Activated CD8-positive, alpha-beta memory T cell treated with anti-CD3 and anti-CD28 coated beads for 1 hour (primary cell): ENCODE measurements at places on chromosomes 2 and 18.

DNA sequence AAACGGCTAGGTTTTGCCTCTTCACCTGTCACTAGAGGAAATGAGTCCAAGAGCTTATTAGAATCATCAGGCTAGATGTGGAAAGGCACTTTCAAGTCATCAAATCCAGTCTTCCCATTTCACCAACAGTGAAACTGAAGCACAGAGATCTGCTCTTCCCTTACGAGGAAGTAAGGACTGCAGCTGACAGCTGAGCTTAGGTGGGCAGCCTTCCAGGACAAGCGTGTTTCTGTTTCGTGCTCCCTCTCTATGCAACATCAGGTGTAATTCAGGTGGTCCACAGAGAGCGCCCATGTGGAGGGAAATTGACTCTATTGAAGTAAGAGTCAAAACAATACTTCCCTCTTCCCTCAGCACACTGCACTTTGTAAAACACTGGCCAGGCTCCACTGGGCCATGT is 5.5 kb downstream of the CYRIA start:
- DNase-seq: no peak

DNA sequence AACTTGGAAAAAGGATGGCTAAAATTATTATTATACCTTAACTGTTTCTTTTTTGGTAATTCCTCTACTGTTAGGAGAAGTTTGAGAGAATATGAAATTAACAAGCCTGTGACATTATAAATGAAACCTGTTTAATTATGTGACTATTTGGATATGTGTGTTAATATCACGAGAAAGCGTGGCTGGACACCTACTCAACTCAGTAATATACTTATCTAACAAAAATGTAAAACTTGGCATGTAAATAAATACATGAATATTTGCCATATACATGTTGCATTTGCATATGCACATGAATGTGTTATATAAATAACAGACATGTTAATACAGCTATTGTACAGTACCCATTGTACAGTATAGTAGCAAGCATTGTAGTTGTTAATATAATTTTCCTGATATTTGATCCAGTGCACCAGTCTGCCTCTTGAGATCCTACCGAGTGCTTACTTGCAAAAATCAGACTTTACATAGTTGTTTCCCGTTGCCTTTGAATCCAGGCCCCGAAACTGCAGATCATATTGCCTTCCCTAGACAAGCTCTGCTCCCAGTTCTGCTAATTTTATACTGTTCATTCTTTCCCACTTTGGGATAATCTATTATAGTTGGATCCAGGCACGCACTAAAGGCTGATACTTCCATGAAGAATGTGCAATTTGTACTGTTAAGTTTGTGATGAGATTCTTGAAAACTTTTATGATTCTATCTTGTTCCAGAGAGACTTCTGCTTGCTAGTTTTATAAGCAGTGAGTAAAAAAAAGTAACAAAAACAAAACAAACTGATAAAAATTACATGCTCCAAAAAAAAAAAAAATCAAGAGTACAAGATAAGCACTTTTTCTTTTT is 395.6 kb downstream of the ARHGAP15 start:
- DNase-seq: no peak

GRCh38 chr2:57567245-57567644 is 479.4 kb upstream of the VRK2 start:
- no peak for DNase-seq

GRCh38 chr2:8520791-8521344 is 161.0 kb upstream of the ID2 start:
- DNase-seq: no peak

GRCh38 chr2:69603146-69603743 is 40.3 kb downstream of the AAK1 start:
- no peak for DNase-seq

DNA sequence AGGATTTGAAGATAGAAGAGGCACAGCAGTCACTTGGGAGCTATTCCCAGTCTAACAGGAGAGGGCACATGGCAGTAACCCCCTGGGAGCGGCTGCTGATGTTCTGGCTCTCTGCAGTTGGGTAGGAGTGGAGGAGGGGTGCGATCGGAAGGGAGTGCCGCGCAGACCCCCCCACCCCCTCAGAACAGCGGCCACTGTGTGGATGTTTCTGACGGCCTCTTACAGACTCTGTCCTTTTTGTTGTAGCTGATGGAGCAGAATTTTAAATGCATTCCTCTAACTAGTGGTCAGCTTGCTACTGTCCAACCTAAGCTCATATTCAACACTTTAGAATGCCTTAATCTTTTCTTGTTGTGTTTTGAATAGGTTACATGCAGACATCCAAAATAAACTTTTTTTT is 127.9 kb downstream of the AGAP1 start:
- DNase-seq: no peak

- DNase-seq: no peak
Observed at GRCh38 chr18:32110005-32110404, 18.3 kb downstream of the RNF138 start.

- DNase-seq: no peak
Observed at GRCh38 chr2:190569994-190570755, 35.7 kb upstream of the NEMP2 start.

DNA sequence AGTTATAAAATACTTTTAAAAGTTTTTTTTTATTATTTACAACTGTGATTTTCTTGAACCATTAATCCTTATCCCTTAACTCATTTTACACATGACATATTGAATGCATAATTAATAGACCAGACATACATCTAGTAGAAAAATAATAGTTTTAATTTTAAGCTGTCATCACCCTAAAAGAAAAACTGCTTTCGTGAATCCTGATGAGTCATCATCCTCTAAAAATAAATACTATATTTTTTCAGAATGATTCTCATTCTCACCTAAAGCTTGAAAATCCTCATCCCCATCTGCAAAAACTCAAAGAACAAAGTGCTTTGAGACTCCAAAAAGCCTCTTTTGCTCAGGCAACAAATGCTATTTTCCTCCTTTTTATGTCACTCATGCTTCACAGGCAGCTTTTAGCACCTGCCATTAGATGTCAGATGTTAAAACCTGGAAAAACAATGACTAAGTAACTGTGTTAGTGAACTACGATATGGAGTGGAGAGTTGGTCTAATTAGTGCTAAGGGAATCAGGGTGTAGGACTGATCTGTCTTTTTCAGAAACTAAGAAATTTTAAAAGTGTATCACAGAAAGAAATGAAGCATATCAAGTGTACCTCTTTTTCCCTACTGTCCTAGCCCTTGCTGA is 297.6 kb downstream of the TMX3 start:
- no peak for DNase-seq

GRCh38 chr2:172108587-172108930 is 5.9 kb upstream of the DLX2 start:
- DNase-seq: no peak

DNA sequence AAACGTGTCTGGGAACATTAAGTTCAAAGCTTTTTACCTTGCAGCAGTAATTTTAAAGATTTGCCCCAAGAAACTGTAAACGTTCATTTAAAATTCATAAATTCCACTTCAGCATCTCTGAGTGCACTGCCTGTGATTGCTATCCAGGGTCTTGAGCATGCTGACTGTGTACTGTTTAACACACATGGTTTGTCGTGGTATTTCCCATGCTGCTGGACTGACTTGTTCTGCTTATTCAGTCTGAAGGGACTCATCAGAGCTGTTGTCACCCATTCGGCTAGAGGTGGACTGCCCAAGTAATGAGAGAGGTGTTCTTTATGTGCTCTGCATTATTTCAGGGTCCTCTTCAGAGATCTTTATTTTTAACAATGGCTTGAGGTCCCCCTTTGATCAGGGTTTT is 53.1 kb downstream of the RHBDD1 start:
- DNase-seq: no peak

GRCh38 chr2:207692206-207693065 is 19.0 kb upstream of the CCNYL1 start:
- DNase-seq: no peak

DNA sequence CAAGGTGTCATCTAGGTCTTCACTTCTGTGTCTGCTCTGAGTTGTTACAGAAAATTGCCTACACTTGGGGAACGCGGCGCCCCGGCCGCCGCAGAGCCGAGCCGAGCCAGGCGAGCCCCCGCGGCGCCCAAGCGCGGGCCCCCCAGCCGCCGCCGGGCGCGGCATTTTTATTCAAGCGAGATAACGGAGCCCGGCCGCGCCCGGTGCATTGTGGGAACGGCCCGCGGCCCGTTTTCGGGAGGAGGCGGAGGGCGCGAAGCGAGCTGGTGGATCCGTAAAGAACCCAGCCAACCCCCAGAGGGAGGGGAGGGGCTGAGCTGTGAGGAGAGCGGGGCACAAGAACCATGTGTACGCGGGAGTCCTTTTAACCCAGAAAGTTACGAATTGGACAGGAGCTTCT is 191.8 kb downstream of the FTCDNL1 start:
- no peak for DNase-seq

DNA sequence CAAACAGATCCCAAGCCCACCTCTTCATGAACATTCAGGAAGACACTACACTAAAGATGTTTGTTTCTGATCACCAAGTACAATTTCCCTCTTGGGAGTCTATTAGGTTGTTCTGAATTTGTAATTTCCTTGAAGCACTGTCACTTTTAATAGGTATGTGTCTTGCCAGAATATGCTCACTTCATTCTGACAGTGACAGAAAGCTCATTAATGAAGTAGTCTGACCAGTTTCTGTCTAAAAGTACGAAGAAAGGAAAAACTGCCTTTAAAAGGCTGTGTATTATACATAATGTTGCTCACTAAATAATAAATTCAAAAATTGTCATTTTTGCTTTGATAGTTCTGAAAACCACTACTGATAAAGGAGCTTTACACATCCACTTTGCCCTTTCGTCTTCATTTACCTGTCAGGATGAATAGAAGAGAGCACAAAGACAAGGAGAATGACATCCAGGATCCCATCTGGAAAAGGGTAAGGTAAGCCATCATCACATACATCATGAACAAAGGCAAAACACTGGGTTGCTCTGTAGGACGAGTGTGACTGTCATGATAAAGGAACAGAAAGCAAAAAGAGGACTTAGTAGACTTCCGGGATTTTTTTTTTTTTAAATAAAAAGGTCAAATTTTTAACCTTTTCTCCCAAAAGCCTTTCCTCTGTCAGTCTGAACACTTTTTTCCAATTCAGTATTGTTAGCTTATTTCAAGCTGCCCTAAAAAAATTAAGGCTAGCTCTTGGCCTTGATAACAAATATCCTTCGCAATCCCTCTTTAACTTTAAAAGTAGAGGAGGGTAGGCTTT is 103.4 kb downstream of the METTL8 start:
- DNase-seq: no peak

DNA sequence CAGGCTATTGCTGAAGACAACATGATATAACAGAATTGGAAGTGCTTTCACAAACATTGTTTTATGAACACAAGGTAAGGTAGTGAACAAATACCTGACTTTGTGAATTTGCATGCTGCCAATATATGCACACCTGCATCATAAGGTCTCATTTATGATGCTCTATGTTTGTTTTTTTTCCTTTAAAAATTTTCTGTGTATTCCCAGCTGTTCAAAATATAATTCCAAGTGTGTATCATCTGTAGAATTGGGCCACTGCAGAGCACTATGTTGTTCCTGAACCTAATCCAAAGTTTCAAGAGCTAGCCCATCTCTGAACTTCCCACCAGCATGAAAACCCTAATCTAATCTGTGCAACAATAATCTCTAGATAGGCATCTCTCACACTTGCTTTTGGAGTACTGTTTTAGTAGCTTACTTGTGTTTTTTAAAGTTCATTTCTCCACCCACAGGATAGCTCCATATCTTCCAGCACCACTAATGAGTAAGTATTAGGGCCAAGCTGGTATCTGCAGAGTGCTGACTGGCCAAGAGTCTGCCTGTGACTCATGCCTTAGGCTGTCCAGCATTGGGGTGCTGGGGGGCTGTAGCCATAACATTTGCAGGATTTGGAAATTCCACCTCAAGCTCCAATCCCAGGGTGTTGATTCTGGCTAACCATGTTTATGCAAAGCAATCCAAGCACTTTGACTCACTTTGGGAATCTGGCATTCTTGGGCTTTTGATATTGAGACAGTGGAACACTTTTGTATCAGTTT is 208.2 kb upstream of the REV1 start:
- DNase-seq: no peak

DNA sequence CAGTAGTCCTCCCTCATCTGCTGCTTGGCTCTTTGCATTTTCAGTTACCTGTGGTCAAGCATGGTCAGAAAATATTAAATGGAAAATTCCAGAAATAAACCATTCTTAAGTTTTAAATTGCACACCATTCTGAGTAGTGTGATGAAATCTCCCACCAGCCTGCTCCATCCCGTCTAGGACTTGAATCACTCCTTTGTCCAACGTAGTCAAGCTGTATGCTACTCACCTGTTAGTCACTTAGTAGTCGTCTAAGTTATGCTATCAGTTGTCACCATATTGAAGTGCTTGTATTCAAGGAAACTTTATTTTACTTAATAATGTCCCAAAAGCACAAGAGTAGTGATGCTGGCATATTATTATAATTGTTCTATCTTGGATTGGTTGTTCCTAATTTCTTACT is 172.5 kb downstream of the FIGN start:
- DNase-seq: no peak

DNA sequence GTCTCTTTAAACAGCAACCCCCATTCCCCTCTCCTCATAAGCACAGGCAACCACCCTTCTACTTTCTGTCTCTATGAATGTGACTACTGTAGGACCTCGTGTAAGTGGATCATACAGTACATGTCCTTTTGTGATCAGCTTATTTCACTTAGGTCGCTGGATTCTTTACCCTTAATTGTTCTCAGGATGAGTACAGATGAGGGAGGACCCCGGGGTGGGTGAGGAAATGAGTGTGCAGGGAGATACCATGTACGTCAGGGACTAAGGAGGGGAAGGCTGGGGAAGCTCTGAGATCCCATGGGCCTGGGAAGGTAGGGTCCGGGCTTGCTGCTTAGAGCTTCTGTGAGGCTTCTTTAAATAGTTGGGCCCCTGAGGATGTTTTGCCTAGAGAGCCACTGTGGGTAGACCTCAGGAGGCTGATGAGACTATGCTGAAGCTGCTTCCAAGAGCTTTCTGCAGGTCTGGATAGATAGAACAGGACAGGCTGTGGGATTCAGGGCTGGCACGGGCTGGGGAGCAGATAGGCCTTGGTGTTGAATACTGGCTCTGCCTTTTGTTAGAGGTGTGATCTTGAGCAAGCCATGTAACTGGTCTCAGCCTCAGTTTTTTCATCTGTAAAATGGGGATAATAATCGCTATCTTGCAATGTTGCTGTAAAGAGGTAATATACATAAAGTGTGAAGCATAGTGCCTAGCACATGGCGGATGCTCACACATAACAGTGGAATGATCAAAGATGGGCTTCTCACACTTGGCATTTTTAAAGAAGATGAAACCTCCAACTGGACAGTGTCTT is 155.3 kb downstream of the PRKCE start:
- no peak for DNase-seq

DNA sequence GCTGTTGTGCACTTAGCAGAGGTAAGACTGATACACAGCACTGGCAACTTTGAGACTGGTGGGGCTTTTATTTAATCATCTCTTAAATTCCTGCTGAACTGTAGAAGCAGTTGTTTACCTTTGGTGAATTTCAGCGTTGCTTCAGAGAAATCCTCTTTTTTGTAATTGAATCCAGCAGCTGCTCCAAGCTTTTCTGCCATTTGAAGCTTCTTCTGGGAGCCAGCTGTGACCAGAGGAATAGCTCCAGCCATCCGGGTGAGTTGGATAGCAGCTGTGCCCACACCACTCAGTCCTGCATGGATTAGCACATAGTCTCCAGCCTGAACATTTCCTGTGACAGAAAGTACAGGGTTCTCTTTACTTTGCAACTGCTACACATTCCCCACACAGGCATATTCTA is 3.9 kb downstream of the TP53I3 start:
- no peak for DNase-seq
